ENCODE measurements at places on chromosomes 3 and 15.

- no peak for DNase-seq
Measured at GRCh38 chr3:23112491-23112890, 90.6 kb upstream of the UBE2E2 start.

- DNase-seq = no peak
Measured at GRCh38 chr3:99485286-99485685, 153.1 kb upstream of the COL8A1 start.

DNA sequence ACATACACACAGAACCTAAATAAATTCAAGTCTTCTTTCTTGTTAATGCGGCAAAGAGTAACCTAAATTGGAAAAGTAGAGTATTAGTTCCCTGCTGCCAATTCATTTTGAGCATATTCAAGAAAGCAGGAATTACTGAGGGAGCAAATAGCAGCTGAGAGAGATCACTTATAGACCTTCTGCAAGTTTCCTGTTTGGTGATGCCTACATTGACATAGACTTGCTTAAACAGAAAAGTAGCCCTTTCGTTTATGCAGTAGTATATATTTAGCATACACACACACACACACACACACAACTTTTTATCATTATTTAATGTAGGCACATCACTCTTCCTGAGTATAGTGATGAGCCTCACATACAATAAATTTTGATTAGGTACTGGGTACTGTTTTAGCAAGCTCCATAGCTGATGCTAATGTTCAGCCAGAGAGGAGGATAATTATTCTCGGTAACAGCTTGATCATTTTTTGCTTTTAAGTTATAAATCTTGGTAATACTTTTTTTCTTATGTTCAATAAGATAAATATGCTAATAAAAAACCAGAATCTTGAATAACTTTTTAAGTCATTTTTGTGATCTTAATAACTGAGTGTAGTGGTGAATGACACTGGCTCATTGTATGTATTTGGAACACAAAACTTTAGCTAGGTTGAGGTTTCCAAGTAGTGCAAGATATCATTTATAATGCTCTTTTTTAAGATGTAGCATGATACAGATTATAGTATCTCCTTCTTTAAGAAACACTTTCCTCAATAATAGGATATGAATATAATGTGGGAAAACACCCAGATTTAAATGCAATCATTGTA is 174.7 kb downstream of the MBNL1 start:
- no peak for DNase-seq

GRCh38 chr3:12750658-12751071 is 8.4 kb downstream of the TMEM40 start:
- DNase-seq = no peak

GRCh38 chr3:2023959-2024358 is 74.7 kb upstream of the CNTN4 start:
- no peak for DNase-seq

DNA sequence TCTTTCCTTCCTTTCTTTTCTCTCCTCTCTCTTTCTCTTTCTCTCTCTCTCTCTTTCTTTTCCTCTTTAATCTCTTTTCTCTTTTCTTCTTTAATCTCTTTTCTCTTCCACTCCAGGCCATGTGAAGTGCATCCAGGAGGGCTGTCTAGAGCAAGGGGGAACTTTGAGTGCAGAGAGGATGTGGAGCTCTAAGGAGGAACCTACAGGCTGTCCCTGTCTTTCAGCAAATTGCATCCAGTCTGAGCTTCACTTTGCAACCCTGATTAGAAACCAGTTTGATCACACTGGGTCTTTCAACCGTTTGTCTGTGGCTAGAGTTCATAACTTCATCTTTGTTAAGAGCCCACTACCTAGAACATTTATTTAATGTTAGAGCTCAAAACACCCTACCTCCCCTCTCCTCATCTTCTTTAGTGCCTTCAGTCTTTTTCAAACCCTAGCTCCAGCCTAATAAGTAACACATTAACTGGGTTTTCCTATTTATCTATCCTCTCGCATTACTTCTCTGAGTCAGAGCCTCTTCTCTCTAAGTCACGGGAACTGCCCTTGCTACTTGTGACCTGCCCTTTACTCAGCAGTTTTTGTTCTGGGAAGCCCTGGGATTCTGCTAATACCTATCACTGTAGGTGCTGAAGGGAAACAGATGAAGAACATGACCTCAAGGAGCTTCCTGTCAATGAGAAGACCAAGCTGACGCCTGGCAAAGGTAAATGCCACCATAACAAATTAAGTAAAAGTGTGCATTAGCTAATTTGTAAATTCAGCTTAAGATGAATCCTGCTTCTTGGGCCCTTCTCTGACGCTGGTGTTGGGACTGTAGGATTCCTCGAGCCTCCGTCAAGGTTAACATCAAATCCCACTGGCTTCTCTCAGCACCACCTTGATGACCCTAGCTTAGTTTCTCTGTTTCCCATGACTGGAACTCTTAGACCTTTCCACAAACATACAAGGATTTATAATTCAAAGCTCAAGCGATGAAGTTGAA is at the start of gene GCNT3:
Gene GCNT3, plus strand, starts transcription at position 508 of the 985 bp plus-strand sequence. CDS start 6,456 bp downstream, outside the sequence.
- no peak for DNase-seq

GRCh38 chr3:99873269-99874102 is 55.8 kb downstream of the CMSS1 start:
- DNase-seq = no peak

All from cortex of kidney (tissue), 1 donor.